IMR-90 (cell line): ENCODE measurements at places on chromosomes 3 and 15. TPM values are rescaled to one million over a fixed set of nuclear protein-coding genes. Genes with fewer than 3 reads are reported as not detected.

- no peak for DNase-seq
Measured at GRCh38 chr15:96521386-96521785, 190.9 kb downstream of the NR2F2 start.

DNA sequence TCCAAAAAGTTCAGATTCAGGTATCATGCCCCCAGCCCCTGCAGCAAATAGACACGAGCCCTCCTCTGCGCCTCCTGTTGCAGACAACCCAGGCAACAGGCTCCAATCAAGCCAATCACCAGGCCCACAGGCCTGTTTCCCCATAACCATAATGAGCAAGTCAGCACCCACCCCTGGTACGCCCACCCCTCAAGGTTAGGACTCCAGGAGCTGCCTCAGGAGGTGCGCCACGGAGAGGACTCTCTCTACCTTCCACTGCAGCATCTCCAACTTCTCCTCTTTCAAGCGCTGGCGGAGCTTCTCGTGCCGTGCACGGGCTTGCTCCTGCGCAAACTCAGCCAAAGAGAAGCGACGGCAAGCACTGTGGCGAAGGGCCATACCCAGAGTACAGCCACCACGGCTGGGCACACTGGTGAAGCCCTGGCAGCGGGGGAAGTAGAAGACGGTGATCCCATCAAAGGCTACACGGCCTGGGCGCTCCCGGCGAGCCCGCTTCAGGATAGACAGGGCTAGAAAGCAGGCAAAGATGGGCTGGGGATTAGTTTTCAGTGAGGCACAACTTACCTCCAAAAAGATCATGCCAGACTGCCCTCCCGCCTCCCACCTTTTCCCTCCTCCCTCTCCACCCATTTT lies 8.5 kb downstream of the CSRNP1 start:
- no peak for DNase-seq

XCR1 gene
- not detected in 2 replicates for total RNA-seq

- peak; percentile 65 for DNase-seq
Measured at GRCh38 chr3:156750191-156750873, 75.8 kb upstream of the LEKR1 start.
